ENCODE measurements at places on chromosomes 12 and 14. TPM values are rescaled to one million over a fixed set of nuclear protein-coding genes. Genes with fewer than 3 reads are reported as not detected.
A peak's percentile ranks its signal among the peaks of the same experiment; 100 is the strongest.

DNA sequence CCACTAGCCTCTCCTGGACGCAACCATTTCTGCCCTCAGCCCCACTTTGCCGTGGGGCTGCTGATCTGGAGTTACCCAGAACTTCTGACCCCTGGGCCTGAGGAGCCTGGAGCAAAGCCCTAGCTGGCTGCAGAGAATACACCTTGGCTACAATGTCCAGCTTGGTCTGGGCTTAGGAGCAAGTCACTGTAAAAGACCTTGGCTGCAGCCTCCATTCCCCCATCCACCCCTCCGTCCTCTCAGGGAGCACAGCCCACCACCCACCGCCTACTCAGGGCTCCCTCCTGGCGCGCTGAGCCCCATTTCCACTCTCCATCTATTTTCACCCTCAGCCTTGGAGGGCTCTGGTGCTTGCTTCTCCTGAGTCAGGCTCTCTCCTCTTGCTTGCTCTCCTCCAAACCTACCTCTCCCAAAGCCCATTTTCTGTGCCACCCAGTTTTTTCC lies 42.9 kb downstream of the ERH start:
- no peak for DNase-seq

GRCh38 chr14:77543637-77544334 lies 45.2 kb upstream of the ISM2 start:
- DNase-seq: no peak

GRCh38 chr14:93207468-93208308 lies 632 bp downstream of the UBR7 start:
- peak; percentile 68 for DNase-seq

GRCh38 chr12:40015345-40015744 lies 90.5 kb downstream of the SLC2A13 start:
- DNase-seq: no peak

DNA sequence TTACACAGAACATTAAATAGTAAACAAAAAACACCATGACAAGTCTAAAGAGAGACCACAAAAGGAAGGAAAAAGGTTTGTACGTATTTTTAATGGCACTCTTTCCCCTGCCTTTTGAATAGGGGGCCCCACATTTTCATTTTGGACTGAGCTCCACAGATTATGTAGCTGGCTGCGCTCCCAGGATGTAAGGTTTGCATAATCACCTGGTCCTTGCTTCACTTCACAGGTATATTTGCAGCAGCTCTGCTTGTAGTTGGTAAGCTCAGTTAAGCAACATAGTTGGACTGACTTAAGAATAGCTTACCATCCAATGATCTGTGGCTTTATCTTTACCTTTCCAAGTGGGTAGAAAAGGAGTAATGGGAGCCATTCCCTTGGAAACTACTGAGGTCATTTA lies 454.7 kb downstream of the APAF1 start:
- DNase-seq: no peak

DNA sequence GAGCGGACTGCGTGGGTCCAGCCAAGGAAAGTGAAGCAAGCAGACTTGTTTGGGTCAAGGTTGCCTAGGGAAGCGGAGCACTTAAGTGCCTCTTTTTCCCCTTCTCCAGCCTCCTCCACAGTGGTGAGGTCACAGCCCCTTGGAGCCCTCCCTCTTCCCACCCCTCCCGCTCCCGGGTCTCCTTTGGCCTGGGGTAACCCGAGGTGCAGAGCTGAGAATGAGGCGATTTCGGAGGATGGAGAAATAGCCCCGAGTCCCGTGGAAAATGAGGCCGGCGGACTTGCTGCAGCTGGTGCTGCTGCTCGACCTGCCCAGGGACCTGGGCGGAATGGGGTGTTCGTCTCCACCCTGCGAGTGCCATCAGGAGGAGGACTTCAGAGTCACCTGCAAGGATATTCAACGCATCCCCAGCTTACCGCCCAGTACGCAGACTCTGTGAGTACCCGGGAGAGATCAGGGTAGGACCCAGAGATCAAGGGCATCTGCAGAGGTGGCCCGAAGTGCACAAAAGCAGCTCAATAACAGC lies at the start of gene TSHR:
Gene TSHR, plus strand, starts transcription at position 206 of the 526 bp plus-strand sequence. Its CDS starts 60 bp downstream, at position 266.
- peak; percentile 34 for DNase-seq

DNA sequence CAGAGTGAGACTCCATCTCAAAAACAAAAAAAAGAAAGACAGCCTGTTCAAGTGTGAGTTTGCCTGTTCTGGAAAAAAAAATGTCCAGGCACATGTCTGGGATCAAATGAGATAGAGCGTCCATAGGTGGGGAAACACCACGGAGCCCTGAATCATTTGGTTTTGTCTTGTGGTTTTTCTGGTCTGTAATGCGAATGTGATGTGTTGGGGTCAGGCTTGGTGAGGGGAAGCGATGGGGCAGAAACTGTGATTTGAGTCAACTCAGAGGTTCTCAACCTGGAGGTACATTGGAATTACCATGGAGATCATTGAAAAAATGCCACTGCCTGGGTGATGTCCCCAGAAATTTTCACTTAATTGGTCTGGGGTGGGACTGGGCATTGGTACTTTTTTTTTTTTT lies 183.9 kb upstream of the PWP1 start:
- DNase-seq: no peak

GRCh38 chr12:108214486-108214885 lies 85.4 kb downstream of the WSCD2 start:
- DNase-seq: no peak

DNA sequence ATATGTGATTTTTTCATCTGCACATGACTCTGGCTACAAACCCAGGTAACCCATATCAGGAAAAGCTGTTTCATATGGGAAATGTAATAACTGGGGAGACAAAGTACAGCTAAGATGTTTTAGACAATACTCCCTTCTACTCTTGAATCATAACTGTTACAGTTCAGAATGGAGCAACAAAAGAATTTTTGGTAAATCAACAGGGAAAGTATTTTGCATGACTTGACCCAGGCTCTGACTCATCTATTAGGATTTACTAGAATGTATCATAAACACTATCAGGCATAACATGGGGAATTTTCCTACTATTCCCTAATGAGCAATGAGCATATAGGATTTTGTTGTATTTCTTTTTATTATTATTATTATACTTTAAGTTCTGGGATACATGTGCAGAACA lies 553.0 kb downstream of the SLC16A7 start:
- DNase-seq: peak; percentile 86

- no peak for DNase-seq
Observed at GRCh38 chr12:109710747-109711595, 2.7 kb upstream of the FAM222A start.

DNA sequence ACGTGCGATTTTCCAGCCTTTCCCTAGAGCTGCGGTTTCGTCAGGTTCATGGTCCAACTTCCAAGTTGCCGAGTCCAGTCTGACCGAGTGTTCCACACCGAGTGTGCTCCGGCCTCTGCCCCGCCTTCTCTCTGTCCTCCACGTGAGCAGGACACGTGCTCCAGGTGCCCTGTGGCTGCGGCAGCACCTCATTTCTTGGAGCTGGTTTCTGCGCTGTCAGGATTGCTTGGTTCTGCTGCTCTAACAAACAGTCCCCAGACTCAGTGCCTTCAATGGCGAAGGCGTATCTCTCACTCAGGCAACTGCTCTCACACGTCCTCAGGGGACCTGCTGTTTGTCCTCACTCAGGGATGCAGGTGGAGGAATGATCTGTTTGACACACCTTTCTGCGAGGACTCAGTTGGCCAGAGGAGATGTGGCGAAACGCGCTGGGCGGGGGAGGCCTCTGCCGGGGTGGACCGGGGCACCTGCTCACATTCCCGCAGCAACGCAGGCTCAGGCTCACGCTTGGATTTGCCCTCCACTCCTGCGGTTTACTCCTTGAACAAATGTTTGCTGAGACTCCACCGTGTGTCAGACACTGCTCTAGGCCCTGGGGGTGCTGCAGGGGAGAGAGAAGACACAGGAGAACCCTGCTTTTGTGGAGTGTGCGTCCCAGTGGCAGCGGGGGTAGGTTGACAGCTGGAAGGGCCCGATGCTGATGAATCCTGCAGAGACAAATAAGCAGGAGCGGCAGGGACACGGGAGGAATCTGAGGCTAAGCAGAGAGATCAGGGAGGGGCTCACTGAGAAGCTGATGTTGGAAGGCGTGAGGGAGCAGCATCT lies 63.4 kb upstream of the FBRSL1 start:
- DNase-seq: no peak

DNA sequence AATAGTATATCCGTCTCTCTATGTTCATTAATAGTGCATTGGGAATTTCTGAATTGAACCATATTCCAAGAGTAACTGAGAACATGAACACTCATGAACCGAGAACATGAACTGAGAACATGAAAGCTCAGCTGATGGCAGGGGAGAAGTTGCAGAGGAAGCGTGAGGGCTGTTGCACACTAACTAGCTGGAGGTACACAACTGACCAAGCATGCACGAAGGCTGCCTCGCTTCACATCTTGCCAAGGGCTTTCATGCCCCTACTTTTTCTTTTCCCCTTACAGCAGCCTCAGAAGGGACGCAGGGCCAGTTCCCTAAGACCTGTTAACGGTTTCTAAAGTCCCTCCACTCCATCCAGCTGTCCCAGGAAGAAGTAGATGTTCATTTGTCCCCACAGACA lies 4.3 kb downstream of the RNASE1 start:
- DNase-seq: no peak

GRCh38 chr14:69059658-69060623 lies 80.8 kb upstream of the ACTN1 start:
- peak; percentile 87 for DNase-seq

- no peak for DNase-seq
Observed at GRCh38 chr14:100144645-100144995, 14.8 kb downstream of the DEGS2 start.

GRCh38 chr14:30034152-30034551 lies 106.5 kb upstream of the PRKD1 start:
- no peak for DNase-seq

GRCh38 chr14:54976316-54976715 lies 50.6 kb downstream of the WDHD1 start:
- no peak for DNase-seq

GRCh38 chr12:103688376-103689063 lies 101.4 kb downstream of the STAB2 start:
- DNase-seq: no peak

GRCh38 chr12:3055026-3055703 lies 22.0 kb upstream of the TSPAN9 start:
- DNase-seq: no peak

DNA sequence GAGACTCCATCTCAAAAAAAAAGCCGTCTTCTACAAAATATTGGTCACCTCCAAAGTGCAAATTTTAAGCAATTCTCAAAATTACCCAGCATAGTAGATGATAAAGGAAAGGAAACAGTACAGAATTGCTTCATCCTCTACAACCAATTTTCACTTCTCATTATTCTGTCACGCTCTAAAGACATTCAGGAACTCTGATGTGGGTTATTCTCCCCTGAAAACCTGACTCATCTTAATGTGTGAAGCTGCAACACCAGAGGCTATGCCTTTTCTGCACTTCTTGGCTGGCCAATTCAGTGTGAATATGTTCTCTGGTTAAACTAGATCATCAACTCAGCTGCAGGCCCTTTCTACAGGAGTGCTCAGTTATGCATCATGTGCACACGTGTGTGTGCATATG lies 11.0 kb downstream of the PTGER2 start:
- peak; percentile 31 for DNase-seq

DNA sequence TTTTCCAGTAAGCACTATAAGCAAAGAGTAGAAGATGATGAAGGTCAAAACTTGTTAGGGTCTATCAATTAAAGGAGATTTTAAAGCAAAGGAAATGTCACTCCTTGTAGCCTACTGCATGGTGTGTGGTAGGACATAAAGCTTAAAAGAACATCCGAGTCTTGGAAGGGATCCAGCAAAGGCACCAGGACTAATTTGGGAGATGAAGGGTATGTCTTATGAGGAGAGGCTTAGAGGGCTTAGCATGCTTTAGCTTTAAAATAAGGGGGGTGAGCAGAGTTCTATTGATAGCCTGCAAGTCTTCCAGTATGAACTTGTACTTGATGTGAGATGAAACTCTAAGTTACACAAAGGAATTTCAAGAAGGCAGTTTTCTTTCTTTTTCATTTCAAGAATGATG lies 11.8 kb upstream of the MYBPC1 start:
- DNase-seq: peak; percentile 67

DNA sequence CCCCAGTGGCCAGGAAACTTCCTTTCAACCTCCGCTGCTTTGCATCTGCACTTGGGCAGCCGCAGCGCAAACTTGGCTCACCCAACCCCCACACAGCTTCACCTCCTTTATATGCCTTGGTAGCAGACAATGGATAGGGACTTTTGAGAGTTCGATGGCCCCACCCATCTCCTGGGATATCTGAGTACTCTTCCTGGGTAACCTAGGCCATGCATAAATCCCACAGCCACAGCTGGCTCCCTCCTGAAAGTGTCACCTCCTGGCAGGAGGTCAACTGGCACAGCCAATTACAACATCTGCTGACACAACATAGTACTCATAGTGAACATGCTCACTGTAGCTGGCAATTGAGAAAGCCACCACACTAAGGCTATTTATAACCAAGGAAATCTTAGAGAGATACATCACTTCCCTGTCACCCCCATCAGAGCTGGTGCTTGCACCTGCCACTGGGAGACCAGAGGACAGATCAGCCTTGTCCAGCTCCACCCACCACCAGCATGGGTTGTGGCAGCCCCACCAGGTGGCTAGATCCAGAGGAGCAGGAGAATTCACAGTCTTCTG lies 410.0 kb downstream of the SYT1 start:
- peak; percentile 10 for DNase-seq

- DNase-seq: no peak
Observed at GRCh38 chr14:29743531-29743930, 184.1 kb downstream of the PRKD1 start.

- DNase-seq: no peak
Observed at GRCh38 chr14:69224946-69225345, 33.6 kb downstream of the EXD2 start.

DNA sequence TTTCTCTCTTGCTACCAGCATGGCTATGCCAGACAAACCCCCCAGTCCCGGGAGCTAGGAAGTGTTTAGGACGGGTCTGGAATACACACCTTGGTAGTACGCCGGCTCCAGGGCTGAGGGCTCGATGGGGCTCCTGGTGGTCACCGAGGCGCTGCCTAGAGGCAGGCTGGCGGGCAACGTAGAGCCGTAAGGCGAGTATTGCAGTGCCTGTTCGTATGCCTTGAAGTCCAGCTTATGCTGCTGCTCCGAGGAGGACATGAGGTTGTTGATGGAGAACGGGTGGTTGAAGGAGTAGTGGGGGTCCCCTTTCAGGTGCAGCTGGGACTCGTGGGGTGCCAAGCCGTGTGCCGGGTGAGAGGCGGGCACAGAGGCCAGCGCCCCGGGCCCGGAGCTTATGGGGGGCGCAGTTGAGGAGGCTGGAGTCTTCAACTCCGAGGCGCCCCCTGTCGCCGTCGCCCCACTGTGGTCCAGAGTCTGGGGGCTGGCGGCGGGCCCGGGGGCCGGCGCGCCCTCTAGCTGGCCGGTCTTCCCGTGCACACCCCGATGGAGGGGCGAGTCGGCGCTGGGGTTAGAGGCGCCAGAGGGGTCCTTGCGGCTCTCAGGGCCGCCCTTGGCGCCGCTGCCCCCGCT lies 3.6 kb downstream of the FOXA1 start:
- DNase-seq: peak; percentile 32

Gene PTHLH
- 1.9 TPM for polyA plus RNA-seq

Gene KRT4
- polyA plus RNA-seq: 1.5 TPM

Gene KRT81
- not detected for polyA plus RNA-seq

Gene KCNJ8
- 29.3 TPM for polyA plus RNA-seq

Gene MTRFR
- polyA plus RNA-seq: 16.1 TPM

Gene AICDA
- 0.28 TPM for polyA plus RNA-seq

Gene CMKLR1
- polyA plus RNA-seq: 4.7 TPM

Gene MYF5
- 28.4 TPM for polyA plus RNA-seq

Gene VPS33A
- polyA plus RNA-seq: 12.8 TPM

Gene IL31
- not detected for polyA plus RNA-seq

Gene KLHL33
- polyA plus RNA-seq: 0.50 TPM
